Effector memory CD4-positive, alpha-beta T cell (primary cell): ENCODE measurements at places on chromosomes 2 and 18.

DNA sequence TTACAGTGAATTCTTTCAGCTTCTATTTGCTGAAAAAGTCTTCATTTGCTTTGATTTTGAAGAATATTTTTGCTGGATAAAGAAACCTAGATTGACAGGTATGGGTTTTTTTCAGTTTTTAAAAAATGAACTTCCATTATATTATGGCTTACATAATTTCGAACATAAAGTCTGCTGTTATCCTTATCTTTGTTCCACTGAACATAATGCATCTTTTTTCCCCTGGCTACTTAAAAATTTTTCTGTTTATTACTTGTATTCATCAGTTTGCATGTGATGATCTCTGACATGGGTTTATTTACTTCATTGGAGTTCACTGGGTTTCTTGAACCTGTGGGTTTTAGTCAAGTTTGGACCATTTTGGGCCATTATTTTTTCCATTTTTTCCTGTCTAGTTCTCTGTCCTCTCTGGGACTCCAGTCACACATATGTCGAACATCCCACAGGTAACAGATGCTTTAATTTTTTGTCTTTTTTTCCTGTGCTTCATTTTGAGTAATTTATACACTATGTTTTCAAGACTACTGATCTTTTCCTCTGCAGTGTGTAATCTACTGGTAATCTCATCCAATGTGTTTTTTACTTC is 33.1 kb downstream of the SEC11C start:
- DNase-seq: no peak

DNA sequence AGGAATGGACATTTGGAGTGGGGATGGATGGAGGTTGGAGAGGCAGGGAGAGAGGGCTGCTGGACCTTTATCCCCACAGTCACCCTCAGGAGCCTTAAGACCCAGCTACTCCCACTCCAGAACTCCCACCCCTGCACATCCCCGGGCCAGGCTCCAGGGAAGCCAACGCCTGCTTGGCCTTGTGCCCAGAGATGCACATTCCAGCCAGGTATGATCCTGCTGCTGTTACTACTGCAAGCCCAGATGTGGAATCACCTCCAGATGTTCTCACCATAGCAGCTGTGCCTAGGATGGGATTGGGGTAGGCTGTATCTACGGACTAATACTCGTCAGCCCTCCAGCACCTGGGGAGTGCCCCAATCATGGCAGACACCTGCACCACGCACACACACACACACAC is 71.7 kb downstream of the ZFP36L2 start:
- DNase-seq: no peak

DNA sequence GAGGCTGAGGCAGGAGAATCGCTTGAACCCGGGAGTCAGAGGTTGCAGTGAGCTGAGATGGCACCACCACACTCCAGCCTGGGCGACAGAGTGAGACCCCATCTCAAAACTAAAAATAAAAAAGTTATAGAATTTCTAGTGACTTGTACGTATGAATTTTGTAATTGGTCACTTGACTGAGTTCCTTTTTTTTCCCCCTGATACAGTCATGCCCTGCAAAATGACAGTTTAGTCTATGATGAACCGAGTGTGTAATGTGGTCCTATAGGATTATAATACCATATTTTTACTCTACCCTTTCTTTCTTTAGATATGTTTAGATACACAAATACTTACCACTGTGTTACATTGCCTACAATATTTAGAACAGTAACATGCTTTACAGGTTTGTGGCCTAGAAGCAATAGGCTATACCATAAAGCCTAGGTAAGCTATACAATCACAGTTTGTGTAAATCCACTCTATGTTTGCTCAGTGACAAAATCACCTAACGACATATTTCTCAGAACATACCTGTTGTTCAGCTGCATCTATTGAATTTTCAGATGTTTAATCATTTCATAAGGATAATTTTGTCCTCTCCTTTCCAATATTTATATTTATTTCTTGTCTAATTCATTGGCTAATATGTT is 25.4 kb downstream of the SOCS6 start:
- no peak for DNase-seq

GRCh38 chr2:186068139-186068801 is 329.7 kb downstream of the FSIP2 start:
- no peak for DNase-seq

GRCh38 chr2:136764452-136765255 is 691 bp upstream of the THSD7B start:
- no peak for DNase-seq
